ENCODE measurements at places on chromosomes 2 and 18. TPM values are rescaled to one million over a fixed set of nuclear protein-coding genes. Genes with fewer than 3 reads are reported as not detected.

E2F6 gene
- total RNA-seq = 11.2 TPM

CHRNA1 gene
- not detected for total RNA-seq

LCLAT1 gene
- 19.1 TPM for total RNA-seq

POLR1A gene
- total RNA-seq = 16.6 TPM

GULP1 gene
- 70.8 TPM for total RNA-seq

RNPEPL1 gene
- 5.4 TPM for total RNA-seq

FBXO15 gene
- 9.3 TPM for total RNA-seq

CCDC85A gene
- total RNA-seq = 25.3 TPM

NETO1 gene
- 57.7 TPM for total RNA-seq

SNRNP27 gene
- total RNA-seq = 38.4 TPM

DLGAP1 gene
- 78.1 TPM for total RNA-seq

SIX3 gene
- total RNA-seq = not detected

SKOR2 gene
- total RNA-seq = 19.9 TPM

ACVR1C gene
- total RNA-seq = 0.45 TPM

DSG1 gene
- 0.27 TPM for total RNA-seq

ZC3H8 gene
- 23.7 TPM for total RNA-seq

RND3 gene
- total RNA-seq = 101 TPM

ABCG5 gene
- not detected for total RNA-seq

SLC9A4 gene
- total RNA-seq = not detected

NEDD4L gene
- 160 TPM for total RNA-seq

ASB1 gene
- 15.9 TPM for total RNA-seq

ITGAV gene
- 60.7 TPM for total RNA-seq

PAX8 gene
- total RNA-seq = not detected

Data from cerebellum (tissue), 4 donors.